ENCODE measurements at places on chromosomes 1 and 21.

GRCh38 chr21:42189860-42190485 is 29.0 kb upstream of the ABCG1 start:
- DNase-seq = no peak
- no peaks in the 10 kb centered on the region for H3K4me1 ChIP-seq
- no peaks in the 10 kb centered on the region for H3K36me3 ChIP-seq
- H3K4me3 ChIP-seq = no peak overlapping the region
- peaks cover 17% of the 10 kb centered on the region for H3K27me3 ChIP-seq
- H3K27ac ChIP-seq = no peak overlapping the region

GRCh38 chr1:18351735-18352134 is 129.0 kb upstream of the KLHDC7A start:
- H3K36me3 ChIP-seq = no peaks in the 10 kb centered on the region
- no peak overlapping the region for H3K4me3 ChIP-seq
- H3K27ac ChIP-seq = no peak overlapping the region
- H3K4me1 ChIP-seq = peaks cover 6% of the 10 kb centered on the region
- no peak for DNase-seq
- H3K27me3 ChIP-seq = peaks cover 46% of the 10 kb centered on the region

GRCh38 chr1:14915356-14916054 is 238.0 kb upstream of the TMEM51 start:
- no peak overlapping the region for H3K4me3 ChIP-seq
- no peaks in the 10 kb centered on the region for H3K36me3 ChIP-seq

DNA sequence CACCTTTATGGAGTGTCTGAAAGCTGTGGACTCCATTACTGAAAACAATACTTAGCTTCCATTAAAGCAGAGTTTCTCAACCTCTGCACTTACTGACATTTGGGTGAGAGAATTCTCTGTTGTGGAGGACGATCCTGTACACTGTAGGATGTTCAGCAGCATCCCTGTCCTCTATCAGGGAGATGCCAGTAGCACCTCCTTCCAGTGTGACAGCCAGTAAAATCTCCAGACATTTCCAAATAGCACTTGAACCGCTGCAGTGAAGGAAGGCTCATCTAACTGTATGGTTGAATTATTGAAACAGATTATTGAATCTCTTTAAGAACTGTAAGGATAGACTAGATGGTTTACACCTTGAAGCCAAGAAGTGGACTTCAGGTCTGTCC is 3.1 kb downstream of the PRDM2 start:
- peaks cover 14% of the 10 kb centered on the region for H3K4me1 ChIP-seq
- no peak overlapping the region for H3K4me3 ChIP-seq

DNA sequence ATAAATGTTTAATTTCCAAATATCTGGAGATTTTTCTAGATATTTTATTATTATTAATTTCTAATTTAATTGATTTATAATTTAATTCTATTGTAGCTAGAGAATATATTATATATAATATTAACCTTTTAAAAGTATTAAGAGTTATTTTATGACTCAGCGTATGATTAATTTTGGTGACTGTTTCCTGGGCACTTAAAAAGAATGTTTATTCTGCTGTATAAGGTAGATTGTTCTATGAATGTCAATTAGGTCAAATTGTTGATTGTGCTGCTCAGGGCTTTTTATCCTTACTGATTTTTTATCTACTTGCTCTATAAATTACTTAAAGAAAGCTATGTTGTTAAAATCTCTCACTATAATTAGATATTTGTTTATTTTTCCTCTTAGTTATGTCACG is 20.1 kb upstream of the GJA8 start:
- no peak for DNase-seq
- H3K27ac ChIP-seq = no peak overlapping the region
- H3K36me3 ChIP-seq = no peaks in the 10 kb centered on the region
- peaks cover 12% of the 10 kb centered on the region for H3K27me3 ChIP-seq
- no peaks in the 10 kb centered on the region for H3K4me1 ChIP-seq

- no peaks in the 10 kb centered on the region for H3K36me3 ChIP-seq
- no peaks in the 10 kb centered on the region for H3K27me3 ChIP-seq
- H3K27ac ChIP-seq = no peak overlapping the region
- peaks cover 7% of the 10 kb centered on the region for H3K4me1 ChIP-seq
Measured at GRCh38 chr1:89987159-89987819, 7.6 kb upstream of the ZNF326 start.

DNA sequence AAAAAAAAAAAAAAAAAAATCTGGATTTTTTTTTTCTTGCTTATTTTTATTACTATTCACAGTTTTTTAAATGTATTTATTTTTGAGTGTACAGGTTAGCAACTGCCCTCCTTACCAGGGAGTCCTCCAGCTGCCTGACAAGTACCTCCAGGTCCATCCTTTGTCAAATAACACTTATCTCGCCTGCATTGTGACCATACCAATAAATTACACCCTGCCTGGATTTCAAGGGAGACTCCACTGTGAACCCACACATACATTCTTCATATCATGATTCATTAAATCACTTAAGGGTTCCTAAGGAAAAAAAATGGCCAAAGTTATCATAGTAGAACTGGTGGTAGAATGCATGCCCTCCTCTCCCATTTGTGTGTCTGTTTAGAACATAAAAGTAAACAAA is 38.4 kb downstream of the EEIG2 start:
- H3K36me3 ChIP-seq = no peaks in the 10 kb centered on the region
- no peaks in the 10 kb centered on the region for H3K27me3 ChIP-seq
- H3K27ac ChIP-seq = no peak overlapping the region
- no peak for DNase-seq
- H3K4me1 ChIP-seq = peaks cover 18% of the 10 kb centered on the region
- no peak overlapping the region for H3K4me3 ChIP-seq

DNA sequence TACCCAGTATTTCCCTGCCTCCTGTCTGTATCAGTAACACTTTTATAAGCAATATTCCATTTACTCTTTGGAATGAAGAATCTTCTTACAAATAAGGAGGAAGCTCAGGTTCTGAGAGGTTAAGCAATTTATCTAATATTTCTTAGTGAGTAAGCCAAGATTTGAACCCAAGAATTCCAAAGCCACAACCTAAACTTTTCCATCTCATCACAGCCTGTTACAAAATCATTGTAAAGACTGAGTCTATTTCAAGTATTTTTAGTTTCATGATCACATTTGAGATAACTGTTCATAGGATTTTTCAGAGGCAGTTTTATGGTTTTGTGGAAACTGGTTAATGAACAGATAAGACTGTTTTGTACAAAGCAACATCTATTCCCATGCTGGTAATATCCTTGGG is 29.8 kb upstream of the HHAT start:
- H3K4me3 ChIP-seq = no peak overlapping the region
- no peak overlapping the region for H3K27ac ChIP-seq
- no peaks in the 10 kb centered on the region for H3K36me3 ChIP-seq
- peaks cover 16% of the 10 kb centered on the region for H3K27me3 ChIP-seq
- peaks cover 9% of the 10 kb centered on the region for H3K4me1 ChIP-seq

GRCh38 chr1:96944432-96945092 is 223.0 kb downstream of the PTBP2 start:
- no peak for DNase-seq
- H3K27ac ChIP-seq = no peak overlapping the region
- H3K4me3 ChIP-seq = no peak overlapping the region
- no peaks in the 10 kb centered on the region for H3K36me3 ChIP-seq
- no peaks in the 10 kb centered on the region for H3K27me3 ChIP-seq

DNA sequence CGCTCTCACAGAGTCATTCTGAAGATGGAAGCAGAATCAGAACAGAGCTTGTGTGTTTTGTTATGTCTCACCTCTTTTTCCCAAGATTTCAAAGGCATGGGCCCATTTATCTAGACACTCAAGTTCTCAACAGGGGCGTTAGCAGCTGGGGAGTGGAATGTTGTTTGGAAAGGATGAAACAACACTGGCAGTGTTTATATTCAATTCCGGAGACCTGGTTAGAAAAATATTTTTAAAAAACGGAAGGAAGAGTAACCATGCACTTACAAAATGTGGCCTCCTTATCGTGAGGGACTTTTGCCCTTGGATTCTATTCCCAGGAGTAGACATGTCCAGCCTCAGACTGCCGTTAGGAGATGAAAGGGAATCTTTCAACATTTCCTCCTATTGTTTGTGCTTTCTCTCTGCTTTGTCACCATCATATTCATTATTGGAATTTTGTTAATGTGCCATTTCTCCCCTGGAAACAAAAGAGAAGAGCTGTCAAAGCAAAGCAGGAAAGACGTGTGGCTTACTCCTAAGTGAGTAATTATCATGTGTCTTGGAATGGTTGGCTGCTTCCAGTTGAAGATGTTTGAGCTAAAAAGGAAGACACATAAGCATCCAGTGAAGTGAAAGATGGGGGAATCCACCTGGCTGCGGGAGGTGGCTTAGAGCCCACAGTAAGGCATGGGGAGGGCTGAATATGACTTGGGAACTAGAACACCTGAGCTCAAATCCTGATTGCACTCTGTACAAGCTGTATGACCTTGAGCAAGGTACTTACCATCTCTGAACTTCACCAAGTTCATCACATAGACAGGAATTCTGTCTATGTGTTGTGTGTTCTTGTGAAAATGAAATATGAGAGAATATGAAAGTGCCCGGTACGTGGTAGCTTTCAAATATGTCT is 71.7 kb upstream of the JUN start:
- peaks cover 26% of the 10 kb centered on the region for H3K4me1 ChIP-seq
- peaks cover 11% of the 10 kb centered on the region for H3K27me3 ChIP-seq
- no peaks in the 10 kb centered on the region for H3K36me3 ChIP-seq
- H3K4me3 ChIP-seq = no peak overlapping the region
- H3K27ac ChIP-seq = no peak overlapping the region
- no peak for DNase-seq

- no peak overlapping the region for H3K4me3 ChIP-seq
- H3K27ac ChIP-seq = no peak overlapping the region
- no peaks in the 10 kb centered on the region for H3K27me3 ChIP-seq
- peaks cover 18% of the 10 kb centered on the region for H3K4me1 ChIP-seq
- peaks cover 10% of the 10 kb centered on the region for H3K36me3 ChIP-seq
Measured at GRCh38 chr1:85158910-85159309, 41.9 kb downstream of the SYDE2 start.

DNA sequence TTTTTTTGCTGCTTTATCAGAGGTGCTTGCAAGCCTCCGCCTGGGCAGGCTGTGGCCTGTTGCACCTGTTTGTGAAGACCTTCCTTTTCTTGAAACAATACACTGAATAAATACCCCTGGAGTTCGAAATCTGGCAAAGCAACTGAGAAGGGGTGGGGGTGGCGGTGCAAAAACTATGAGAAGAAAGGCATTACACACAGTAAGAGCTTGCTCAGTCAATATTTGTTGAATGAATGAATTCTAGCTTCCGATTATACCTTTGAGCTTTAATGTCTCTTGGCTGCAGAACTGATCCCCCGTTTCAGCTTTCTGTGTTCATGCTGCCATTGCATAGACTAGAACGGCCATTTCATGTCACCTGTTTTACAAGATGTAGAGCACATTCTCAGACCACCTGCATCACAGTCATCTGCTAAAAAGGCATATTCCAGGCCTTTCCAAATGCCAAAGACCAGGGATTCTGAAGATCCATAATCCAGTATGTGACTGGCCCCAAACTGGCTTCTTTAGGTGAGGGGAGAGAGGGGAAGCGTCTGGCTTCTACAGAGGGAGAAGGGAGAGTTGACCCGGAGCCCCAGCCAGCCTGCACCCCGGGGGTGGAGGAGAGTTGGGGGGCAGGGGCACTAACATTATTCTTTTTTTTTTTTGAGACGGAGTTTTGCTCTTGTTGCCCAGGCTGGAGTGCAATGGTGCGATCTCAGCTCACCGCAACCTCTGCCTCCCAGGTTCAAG is 111.5 kb downstream of the ETS2 start:
- H3K27me3 ChIP-seq = no peaks in the 10 kb centered on the region
- H3K4me3 ChIP-seq = no peak overlapping the region
- H3K27ac ChIP-seq = peak overlapping the region; percentile 29
- DNase-seq = no peak
- peaks cover 30% of the 10 kb centered on the region for H3K4me1 ChIP-seq

GRCh38 chr21:28375708-28376385 is 616.8 kb downstream of the LTN1 start:
- H3K4me1 ChIP-seq = peaks cover 7% of the 10 kb centered on the region
- H3K27ac ChIP-seq = no peak overlapping the region
- H3K36me3 ChIP-seq = no peaks in the 10 kb centered on the region
- no peak for DNase-seq

Measured in progenitor cell of endocrine pancreas (in vitro differentiated cells).